ENCODE measurements at places on chromosomes 16 and 17. TPM values are rescaled to one million over a fixed set of nuclear protein-coding genes. Genes with fewer than 3 reads are reported as not detected.

KDM6B gene
- total RNA-seq = 70.8 TPM

C17orf113 gene
- 3.1 TPM for total RNA-seq

METRN gene
- 6.7 TPM for total RNA-seq

KCNJ18 gene
- total RNA-seq = not detected

DNA sequence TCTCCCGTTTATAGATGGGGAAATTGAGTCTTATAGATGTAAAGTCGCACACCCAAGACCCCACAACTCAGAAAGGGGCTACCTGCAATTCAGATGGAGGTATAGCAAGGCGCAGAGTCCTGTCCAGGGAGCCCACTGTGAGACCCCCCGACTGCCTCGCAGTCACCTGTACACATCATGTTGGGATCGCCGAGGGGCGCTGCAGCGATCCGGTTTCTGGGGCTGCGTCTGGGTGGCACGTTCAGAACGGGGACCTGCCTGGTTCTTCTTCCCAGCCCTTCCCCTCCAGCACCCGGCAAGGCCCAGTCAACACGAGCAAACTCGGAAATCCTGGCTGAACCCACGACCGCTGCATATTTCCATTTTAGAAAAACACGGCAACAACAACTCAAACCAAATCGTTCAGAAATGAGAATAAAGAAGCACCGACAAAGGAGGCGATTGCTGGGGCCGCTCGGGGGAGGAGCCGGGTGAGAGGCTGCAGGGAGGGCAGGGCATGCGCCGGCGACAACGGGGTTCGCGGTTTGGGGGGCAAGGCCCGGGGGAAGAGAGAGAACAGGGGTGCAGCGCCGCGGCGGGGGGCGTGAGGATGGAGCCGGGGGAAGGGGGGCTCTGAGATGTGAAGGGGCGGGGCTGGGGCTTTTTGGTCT, 643 bp downstream of the HSDL1 start:
- peak overlapping the region; percentile 93 for H3K4me3 ChIP-seq
- H3K36me3 ChIP-seq = peaks cover 4% of the 10 kb centered on the region
- DNase-seq = peak; percentile 35

DNA sequence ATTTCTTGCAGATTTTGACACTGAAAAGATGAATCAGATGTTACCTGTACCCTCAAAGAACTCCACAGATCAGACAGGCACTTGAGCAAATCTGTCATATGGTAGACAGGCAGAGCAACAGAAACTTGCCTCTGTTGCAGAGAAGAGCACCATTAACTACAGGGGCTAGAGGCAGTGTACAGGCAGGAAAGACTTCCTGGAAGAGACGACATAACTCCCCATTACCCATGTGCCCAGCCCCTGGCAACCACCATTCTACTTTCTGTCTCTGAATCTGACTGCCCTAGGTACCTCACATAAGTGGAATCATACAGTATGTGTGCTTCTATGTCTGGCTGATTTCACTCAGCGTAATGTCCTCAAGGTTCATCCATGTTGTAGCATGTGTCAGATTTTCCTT, 15.5 kb downstream of the GFOD2 start:
- no peaks in the 10 kb centered on the region for H3K36me3 ChIP-seq
- H3K27ac ChIP-seq = no peak overlapping the region
- H3K4me3 ChIP-seq = no peak overlapping the region
- no peaks in the 10 kb centered on the region for H3K4me1 ChIP-seq
- H3K27me3 ChIP-seq = no peaks in the 10 kb centered on the region

DNA sequence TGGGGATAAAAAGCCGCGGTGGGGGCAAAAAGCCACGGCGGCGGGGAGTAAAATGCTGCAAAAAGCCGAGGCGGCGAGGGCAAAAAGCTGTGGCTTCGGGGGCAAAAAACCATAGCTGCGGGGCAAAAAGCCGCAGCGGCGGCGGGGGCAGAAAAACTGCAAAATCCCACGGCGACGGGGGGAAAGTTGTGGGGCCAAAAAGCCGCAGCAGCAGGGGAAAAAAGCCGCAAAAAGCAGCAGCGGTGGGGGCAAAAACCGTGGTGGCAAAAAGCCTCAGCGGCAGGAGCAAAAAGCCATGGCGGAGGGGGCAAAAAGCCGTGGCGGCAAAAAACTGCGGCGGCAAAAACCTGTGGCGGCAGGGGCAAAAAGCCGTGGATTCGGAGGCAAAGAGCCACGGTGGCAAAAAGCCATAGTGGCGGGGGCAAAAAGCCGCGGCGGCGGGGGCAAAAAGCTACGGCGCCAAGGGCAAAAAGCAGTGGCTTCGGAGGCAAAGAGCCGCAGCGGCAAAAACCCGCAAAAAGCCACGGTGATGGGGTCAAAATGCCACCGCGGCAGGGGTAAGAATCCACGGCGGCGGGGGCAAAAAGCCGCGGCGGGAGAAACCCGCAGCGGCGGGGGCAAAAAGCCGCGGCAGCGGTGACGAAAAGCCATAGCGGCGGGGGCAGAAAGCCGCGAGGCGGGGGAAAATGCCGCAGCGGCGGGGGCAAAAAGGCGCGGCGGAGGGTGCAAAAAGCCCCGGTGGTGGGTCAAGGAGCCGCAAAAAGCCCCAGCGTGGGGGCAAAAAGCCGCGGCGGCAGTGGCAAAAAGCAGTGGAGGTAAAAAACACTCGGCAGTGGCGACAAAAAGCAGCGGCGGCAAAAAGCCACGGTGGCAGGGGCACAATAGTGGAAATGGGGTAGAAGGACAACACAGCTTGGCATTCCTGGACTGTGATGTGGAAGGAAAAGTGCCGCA, 192.8 kb downstream of the SHCBP1 start:
- H3K4me3 ChIP-seq = no peak overlapping the region
- no peaks in the 10 kb centered on the region for H3K36me3 ChIP-seq
- no peak overlapping the region for H3K27ac ChIP-seq
- no peak for DNase-seq
- H3K27me3 ChIP-seq = no peaks in the 10 kb centered on the region

- H3K4me3 ChIP-seq = no peak overlapping the region
- DNase-seq = no peak
- H3K36me3 ChIP-seq = no peaks in the 10 kb centered on the region
- no peak overlapping the region for H3K27ac ChIP-seq
- peaks cover 2% of the 10 kb centered on the region for H3K27me3 ChIP-seq
These were observed 40.4 kb upstream of the DNAH17 start for GRCh38 chr17:78617511-78618061.

GRCh38 chr16:2206780-2207433, 1.7 kb downstream of the MLST8 start:
- no peak overlapping the region for H3K27ac ChIP-seq
- DNase-seq = no peak
- peaks cover 19% of the 10 kb centered on the region for H3K4me1 ChIP-seq
- H3K4me3 ChIP-seq = peak overlapping the region; percentile 32

DNA sequence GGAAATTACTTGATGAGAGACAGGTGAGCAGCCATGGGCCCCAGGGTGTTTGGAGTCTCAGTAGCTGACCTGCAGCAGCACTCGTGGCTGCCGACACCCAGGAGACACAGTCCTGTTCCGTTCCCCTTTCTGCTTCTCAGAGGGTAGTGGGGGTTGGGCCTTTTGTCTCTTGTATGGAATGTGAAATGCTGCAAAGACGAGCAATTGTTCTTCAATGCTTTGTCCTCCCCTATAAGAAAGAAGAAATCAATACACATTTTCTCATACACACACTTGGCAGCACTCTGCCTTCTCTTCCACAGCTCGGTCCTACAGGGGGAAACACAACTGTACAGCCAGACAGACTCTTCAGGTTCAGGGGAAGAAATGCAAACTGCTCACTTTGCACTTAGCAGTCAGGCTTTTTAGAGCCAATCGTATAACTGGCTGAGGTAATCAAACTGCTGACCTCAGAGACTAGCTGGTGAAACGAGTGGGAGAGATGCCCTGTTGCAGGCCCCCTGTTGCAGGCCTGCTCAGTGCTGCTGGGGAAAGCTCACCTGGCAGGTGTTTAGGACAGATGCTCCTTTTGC, 96.7 kb downstream of the AATF start:
- no peaks in the 10 kb centered on the region for H3K27me3 ChIP-seq
- H3K27ac ChIP-seq = no peak overlapping the region
- peaks cover 15% of the 10 kb centered on the region for H3K4me1 ChIP-seq
- no peak for DNase-seq

GRCh38 chr17:16952401-16952800, 19.5 kb downstream of the TNFRSF13B start:
- H3K4me3 ChIP-seq = no peak overlapping the region
- peaks cover 71% of the 10 kb centered on the region for H3K4me1 ChIP-seq
- no peak overlapping the region for H3K27ac ChIP-seq
- peaks cover 91% of the 10 kb centered on the region for H3K36me3 ChIP-seq

C16orf95 gene
- 1.7 TPM for total RNA-seq

HS3ST4 gene
- total RNA-seq = not detected

- H3K27me3 ChIP-seq = no peaks in the 10 kb centered on the region
- H3K27ac ChIP-seq = no peak overlapping the region
- no peak overlapping the region for H3K4me3 ChIP-seq
- H3K4me1 ChIP-seq = no peaks in the 10 kb centered on the region
- no peak for DNase-seq
These were observed 18.5 kb downstream of the MLYCD start for GRCh38 chr16:83917152-83918120.

GRCh38 chr17:28500712-28501379, 5.3 kb upstream of the FOXN1 start:
- H3K36me3 ChIP-seq = no peaks in the 10 kb centered on the region
- H3K4me3 ChIP-seq = peak overlapping the region; percentile 17
- peak overlapping the region; percentile 71 for H3K27ac ChIP-seq
- peaks cover 6% of the 10 kb centered on the region for H3K27me3 ChIP-seq
- peak; percentile 34 for DNase-seq
- H3K4me1 ChIP-seq = peaks cover 24% of the 10 kb centered on the region

DNA sequence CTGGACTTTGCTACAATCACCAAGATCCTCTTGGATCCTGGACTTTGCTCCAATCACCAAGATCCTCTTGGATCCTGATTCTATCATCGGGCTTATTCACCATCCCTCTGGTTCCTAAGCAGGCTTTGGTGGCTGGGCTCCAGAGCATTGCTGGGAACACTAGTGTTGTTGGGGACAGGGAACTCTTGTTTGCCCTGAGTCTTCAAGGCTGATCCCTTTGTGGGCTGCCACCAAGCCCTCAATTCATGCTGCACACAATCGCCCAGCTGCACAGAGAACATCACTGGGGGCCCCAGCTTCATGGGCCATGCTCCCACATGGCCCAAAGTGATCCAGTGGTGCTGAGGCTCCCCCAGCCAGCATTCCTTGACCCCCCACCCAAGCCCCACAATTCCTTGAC, 88.3 kb downstream of the TMEM132E start:
- H3K4me3 ChIP-seq = no peak overlapping the region
- no peaks in the 10 kb centered on the region for H3K36me3 ChIP-seq
- H3K27ac ChIP-seq = no peak overlapping the region

GRCh38 chr16:55760310-55761001, 72.4 kb downstream of the CES1 start:
- H3K36me3 ChIP-seq = no peaks in the 10 kb centered on the region
- no peak overlapping the region for H3K27ac ChIP-seq
- DNase-seq = no peak

GRCh38 chr17:31050948-31051347, 43.8 kb upstream of the NF1 start:
- H3K27ac ChIP-seq = no peak overlapping the region
- H3K36me3 ChIP-seq = no peaks in the 10 kb centered on the region
- H3K4me3 ChIP-seq = no peak overlapping the region
- no peaks in the 10 kb centered on the region for H3K27me3 ChIP-seq
- no peaks in the 10 kb centered on the region for H3K4me1 ChIP-seq

- DNase-seq = no peak
- no peak overlapping the region for H3K27ac ChIP-seq
- peaks cover 74% of the 10 kb centered on the region for H3K36me3 ChIP-seq
These were observed 117.6 kb upstream of the CACNG3 start for GRCh38 chr16:24138575-24138974.

PLXDC1 gene
- not detected for total RNA-seq

RNU2-1 gene
- 5,480 TPM for total RNA-seq

GRCh38 chr17:29357821-29358232, 32.3 kb upstream of the TAOK1 start:
- H3K27ac ChIP-seq = no peak overlapping the region
- H3K4me3 ChIP-seq = no peak overlapping the region
- DNase-seq = no peak
- H3K36me3 ChIP-seq = no peaks in the 10 kb centered on the region
- peaks cover 2% of the 10 kb centered on the region for H3K4me1 ChIP-seq

DNA sequence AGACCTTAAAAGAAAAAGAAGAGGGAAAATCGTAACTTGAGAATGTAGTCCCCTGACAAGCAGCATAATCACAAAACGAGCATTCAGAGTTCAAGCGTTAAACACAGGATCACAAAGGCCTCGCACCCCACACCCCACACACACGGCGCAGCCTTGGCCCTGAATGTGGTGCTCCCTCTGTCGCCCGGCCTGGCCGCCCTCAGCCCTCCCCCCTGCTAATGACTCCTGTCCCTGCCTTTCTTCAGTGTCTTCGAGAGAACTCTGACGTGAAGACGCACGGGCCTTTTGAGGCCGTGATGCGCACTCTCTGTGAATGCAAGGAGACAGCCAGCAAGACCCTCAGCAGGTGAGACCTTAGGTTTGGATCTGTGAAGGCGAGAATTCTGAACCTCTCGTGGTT, 47.5 kb upstream of the ENDOV start:
- no peak overlapping the region for H3K4me3 ChIP-seq
- no peak for DNase-seq

GRCh38 chr17:57158795-57159194, 73.7 kb downstream of the AKAP1 start:
- DNase-seq = no peak
- H3K36me3 ChIP-seq = no peaks in the 10 kb centered on the region
- peaks cover 12% of the 10 kb centered on the region for H3K27me3 ChIP-seq
- H3K4me1 ChIP-seq = no peaks in the 10 kb centered on the region
- no peak overlapping the region for H3K27ac ChIP-seq

GRCh38 chr16:64712026-64712425, 409.8 kb downstream of the CDH11 start:
- DNase-seq = no peak
- no peak overlapping the region for H3K27ac ChIP-seq
- no peaks in the 10 kb centered on the region for H3K27me3 ChIP-seq
- no peak overlapping the region for H3K4me3 ChIP-seq
- H3K4me1 ChIP-seq = no peaks in the 10 kb centered on the region

- no peak overlapping the region for H3K27ac ChIP-seq
- no peak for DNase-seq
- H3K4me1 ChIP-seq = no peaks in the 10 kb centered on the region
- H3K27me3 ChIP-seq = peaks cover 2% of the 10 kb centered on the region
- no peak overlapping the region for H3K4me3 ChIP-seq
- no peaks in the 10 kb centered on the region for H3K36me3 ChIP-seq
These were observed 232.9 kb downstream of the UTP18 start for GRCh38 chr17:51493206-51493605.

WNK4 gene
- 0.10 TPM for total RNA-seq

GRCh38 chr16:71540-72401, 660 bp downstream of the RHBDF1 start:
- no peak overlapping the region for H3K27ac ChIP-seq
- peaks cover 19% of the 10 kb centered on the region for H3K4me1 ChIP-seq

GRCh38 chr16:30628628-30629540, 18.7 kb upstream of the ZNF689 start:
- peak overlapping the region; percentile 69 for H3K4me3 ChIP-seq
- peak overlapping the region; percentile 76 for H3K27ac ChIP-seq
- peak; percentile 84 for DNase-seq
- no peaks in the 10 kb centered on the region for H3K27me3 ChIP-seq
- peaks cover 6% of the 10 kb centered on the region for H3K4me1 ChIP-seq

UNC13D gene
- 90.4 TPM for total RNA-seq

GRCh38 chr16:66660422-66661209, 35.9 kb downstream of the CMTM4 start:
- peaks cover 16% of the 10 kb centered on the region for H3K27me3 ChIP-seq
- H3K4me1 ChIP-seq = no peaks in the 10 kb centered on the region
- H3K4me3 ChIP-seq = no peak overlapping the region
- H3K36me3 ChIP-seq = no peaks in the 10 kb centered on the region
- no peak for DNase-seq
- no peak overlapping the region for H3K27ac ChIP-seq
